ENCODE measurements at places on chromosomes 4 and X.

DNA sequence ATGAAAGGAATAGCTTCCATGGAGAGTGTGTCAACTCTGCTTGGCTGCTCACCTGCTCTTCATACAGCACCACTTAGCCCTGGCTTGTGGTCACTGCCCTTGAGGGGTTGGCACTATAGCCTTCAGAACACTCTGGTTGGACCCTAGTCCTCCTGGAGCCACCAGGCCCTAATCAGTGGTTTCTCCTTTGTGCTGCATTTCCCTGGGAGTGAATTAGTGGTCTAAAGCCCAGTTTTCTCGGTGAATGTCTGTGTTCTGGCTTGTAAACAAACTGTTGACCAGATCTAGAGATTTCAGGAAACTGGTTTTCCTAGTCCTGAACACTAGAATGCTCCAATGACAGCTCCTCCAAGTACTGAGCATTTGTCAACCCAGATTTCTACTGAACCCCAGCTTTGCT, 28.6 kb upstream of the TMEM154 start:
- no peak for DNase-seq

DNA sequence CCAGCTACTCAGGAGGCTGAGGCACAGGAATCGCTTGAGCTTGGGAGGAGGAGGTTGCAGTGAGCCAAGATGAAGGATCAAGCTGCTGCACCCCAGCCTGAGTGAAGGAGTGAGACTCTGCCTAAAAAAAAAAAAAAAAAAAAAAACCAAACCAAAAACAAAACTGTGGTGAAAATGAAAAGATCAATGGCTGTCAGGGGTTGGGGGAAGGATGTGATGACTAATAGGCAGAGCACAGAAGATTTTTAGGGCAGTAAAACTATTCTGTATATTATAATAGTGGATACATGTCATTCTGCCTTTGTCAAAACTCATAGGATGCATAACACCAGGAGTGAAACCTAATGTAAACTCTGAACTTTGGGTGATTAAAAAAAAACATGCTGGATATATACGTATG, 69.9 kb upstream of the ELOVL6 start:
- no peak for DNase-seq

DNA sequence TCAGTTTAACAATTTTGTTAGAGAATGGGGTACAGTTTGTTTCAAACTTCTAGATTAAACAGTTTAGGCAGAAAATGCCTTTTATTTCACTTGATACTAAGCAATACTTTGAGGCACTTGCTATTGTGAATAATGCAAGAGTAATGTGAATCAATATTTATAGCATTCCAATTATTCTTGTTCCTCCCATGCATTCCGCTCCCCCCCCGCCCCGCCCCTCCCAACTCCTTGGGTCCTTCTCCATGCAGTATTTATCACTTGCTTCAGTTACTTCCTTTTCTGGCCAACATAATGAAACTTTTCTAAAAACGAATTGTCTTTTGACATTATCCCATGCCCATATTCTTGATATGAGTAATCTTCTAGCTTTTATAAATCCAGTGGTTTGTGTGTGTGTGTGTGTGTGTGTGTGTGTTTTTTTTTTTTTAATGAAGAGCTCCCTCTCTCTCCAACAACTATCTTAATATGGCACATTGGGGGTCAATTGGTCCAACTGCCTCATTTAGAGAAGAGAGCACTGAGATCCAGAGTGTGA, 1.6 kb downstream of the BANK1 start:
- no peak for DNase-seq

DNA sequence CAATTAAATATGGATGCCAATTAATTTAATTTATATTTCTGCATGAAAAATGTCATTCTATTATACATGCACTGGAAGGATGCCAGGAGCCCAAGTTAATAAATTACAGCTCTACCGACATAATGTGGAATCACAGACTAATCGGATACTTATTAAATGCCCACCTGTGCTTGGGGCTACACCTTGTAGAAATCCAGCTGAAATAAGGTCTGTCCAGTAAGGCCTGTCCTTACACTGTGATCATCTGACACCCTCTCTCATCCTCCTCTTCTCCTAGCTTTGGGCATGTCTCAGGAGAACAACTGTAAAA, 6.0 kb upstream of the SHISA3 start:
- no peak for DNase-seq

DNA sequence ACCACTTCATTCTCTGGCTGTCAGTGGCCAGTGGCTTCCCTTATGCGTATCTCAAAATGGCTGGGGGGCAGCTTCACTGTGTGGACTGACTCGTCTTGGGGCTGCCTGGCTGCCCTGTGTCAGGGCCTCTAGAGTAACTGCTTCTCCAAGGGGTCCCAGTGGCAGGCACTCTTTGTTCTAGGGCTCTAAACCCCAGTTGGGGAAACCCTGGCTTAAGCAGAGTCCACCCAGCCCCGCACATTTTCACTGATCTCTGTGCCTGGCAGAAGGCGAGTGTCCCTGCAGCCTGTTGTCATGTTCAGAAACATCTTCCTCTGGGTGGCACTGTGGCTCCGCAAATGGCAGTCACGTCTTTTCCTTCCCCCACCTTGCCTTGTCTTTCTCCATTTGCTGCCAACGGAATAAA, 59.7 kb downstream of the NBDY start:
- DNase-seq: peak; percentile 79

- DNase-seq: no peak
Measured at GRCh38 chrX:37314531-37314930, 34.6 kb upstream of the PRRG1 start.

DNA sequence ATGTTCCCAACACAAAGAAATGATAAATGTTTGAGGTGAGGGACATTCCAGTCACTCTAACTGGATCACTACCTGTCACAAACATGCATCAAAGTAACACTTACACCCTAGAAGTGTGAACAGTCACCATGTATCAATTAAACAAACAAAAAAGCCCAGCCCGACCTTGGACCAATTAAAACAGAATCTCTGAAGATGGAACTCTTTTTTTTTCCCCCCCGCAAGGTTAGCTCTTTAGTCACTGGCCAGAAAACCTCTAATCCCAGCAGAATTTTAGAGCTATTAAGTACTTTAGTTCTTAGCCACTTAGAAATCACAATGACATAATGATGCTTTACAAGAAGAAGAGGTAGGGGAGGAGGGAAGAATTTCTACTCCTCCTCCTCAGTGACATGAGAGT, 154.5 kb downstream of the PALLD start:
- DNase-seq: no peak

DNA sequence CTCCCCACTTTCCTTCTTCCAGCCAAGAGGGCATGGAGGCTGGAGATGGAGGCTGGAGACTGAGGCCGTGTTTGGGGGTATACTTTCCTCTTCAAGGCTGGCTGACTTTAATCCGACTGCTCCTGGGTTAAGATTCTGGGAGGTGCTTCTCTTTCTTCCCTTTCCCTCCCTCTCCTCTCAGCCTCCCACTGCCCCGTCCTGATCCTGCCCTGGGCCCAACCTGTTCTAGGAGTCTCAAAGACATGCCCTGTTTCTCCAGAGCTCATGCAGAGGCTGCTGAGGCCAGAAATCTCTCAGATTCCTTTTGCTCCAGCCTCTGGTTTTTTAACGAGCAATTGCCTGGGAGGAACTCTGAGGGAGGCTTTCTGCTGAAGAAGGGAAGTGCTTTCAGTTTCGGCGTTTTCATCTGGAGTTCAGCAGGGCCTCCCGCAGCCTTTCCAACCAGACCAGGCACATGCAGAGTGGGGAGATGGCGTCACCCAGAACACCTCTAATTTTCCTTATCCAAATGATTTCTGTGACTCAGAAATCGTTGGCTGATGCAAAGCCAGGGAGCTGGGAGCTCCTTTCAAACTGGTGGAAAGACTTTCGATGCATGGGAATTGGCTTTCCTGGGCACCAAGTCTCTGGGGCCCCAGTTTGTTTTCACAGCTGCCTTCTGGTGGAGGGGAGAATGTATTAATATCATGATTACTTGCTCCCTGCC, 34.5 kb upstream of the FAM9C start:
- DNase-seq: peak; percentile 1

DNA sequence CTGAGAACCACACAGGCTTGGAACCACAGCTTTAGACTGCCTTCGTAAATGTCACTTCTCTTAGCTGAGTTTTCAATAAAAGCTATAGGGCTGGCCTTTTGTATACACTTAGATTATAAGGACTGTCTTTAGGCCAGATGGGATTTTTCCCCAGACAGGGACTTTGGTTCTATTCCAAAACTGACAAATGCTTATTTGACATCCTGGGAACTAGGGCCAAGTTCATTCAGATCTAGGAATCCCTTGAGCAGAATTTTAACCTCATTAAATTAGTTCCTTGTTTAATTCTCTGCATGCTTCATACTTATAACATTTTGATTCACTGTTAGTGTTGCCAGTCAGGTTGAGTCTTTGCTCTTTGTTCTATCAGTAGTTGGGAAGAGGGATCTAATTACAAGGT, 23.1 kb downstream of the ZRSR2 start:
- no peak for DNase-seq

DNA sequence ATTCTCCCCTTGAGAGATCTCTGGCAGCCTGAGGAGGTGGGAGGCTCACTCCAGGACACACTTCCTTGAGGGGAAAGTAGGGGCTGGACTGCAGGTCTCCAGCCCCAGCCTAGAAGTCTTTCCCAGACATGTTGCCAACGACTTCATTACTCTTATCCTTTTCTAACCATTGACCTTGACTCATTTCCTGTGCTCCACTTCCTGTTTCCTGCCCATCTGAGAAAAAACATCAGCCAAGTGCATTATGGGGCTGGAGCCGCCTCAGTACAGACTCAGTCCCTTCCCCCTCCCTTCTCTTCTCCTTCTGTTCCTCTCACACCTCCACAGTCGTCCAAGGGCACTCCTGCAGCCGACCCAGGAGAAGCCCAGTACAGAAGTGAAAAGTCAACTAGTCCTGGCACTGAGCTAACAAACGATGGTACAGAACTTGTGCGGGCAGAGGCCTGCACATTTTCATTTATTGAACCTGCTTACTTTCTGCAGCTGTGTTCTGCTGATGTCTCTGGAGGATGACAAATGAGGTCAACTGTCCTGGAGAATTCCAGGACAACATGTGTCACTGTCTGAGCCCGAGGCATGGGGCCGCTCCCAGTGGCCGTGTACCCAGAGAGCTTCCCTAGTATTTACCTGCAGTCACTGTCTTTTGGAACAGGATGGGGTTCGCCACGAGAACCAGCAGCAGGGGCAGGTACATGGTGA, 20.1 kb downstream of the GPR143 start:
- DNase-seq: no peak

DNA sequence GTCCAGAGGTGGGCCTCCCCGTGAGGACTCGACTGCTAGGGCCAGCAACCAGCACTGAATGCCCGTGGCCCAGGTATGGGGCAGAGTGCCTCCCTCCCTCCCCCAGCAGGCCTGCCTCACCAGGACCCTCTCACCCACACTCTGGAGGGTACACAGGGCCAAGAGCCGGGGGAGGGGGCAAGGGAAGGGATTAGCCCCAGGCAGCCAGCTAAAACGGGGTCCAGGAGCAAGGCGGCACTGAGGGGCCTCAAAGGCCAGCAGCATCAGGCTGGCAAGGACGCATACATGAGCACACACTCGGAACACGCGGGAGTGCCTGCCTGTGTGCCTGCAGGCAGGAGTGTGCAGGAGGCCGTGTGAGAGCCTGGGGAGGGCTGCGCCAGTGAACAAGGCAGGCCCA, 18.3 kb upstream of the DUSP9 start:
- no peak for DNase-seq

DNA sequence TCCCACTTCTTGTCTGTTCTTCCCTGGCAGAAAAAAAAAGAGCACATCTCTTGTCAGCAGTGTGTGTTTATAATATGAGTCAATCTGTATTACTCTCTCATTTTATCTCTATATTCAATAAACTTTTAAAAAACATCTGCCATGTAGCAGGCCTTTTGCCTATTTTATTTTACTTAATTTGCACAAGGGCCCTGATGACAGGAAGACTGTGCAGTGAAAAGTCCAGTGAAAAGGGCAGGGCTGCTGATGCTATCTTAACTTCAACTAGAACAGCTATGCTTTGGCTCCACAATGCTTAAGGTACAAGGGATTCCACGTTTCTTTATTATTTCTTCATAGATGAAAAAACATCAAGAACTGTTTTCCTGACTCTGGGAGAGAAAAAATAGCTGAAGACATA, 97.0 kb upstream of the DGKK start:
- DNase-seq: no peak

DNA sequence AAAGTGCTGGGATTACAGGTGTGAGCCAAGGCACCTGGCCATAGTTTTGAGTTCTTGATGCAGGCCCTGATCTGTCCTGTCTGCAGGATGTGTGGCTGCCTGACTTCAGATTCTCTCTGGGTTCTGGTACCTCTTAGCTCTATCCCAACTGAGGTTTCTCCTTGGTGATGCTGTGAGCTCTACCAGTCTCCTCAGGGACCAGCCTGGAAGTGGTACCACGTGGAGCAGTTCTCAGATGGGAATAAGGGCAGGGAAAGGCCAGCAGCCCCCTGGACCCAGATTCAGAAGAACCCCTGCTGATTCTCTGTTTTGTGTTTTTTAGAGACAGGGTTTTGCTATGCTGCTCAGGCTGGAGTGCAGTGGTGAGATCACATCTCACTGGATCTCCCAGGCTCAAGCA, 85.0 kb upstream of the HELT start:
- DNase-seq: no peak

DNA sequence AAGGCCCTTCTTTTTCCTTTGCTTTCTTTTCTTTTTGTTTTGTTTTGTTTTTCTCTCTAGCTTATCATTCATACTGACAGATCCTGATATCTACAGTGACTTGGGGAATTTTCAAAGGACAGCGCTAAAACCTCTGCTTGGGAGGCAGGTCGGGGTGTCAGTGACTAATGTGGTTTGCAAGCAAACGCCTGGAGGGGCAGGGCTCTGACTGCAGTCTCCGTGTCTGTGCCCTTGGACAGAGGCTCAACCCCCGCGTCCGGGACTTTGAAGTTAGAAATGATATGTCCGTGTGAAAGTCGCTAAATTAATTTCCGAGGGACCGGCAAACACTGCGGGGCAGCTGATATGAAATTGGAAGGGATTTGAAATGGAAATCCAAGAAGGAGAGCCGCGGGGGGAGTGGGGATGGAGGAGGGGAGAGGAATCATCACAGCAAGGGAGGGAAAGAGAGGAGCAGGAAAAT, 312.4 kb downstream of the DHRSX start:
- DNase-seq: no peak

- peak; percentile 58 for DNase-seq
Measured at GRCh38 chr4:153151535-153152455, 52.4 kb upstream of the TRIM2 start.

- no peak for DNase-seq
Measured at GRCh38 chrX:16711893-16712547, 449 bp downstream of the CTPS2 start.

DNA sequence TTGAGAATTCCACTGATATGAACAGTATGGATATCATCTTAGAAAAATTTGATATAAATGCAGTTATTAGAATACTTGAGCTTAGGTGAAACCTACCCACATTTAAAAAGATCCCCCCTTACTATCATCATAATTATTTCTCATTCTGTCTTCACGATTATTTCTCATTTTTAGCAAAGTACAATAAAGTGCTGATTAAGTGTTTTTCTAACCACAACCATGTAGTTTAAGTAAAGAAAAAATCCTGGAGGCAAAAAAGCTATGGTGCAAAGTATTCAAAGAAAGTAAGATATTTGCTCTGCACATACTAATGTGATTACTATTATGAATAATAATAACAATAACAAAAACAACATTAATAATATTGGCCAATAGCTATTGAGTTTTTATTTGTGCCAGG, 365.6 kb upstream of the PCDH7 start:
- DNase-seq: no peak

Data from midbrain (tissue), 1 donor.